Common myeloid progenitor, CD34-positive (primary cell): ENCODE measurements at places on chromosomes 13 and 19.

GRCh38 chr13:75399168-75399878 lies 82.6 kb downstream of the TBC1D4 start:
- no peak for DNase-seq

DNA sequence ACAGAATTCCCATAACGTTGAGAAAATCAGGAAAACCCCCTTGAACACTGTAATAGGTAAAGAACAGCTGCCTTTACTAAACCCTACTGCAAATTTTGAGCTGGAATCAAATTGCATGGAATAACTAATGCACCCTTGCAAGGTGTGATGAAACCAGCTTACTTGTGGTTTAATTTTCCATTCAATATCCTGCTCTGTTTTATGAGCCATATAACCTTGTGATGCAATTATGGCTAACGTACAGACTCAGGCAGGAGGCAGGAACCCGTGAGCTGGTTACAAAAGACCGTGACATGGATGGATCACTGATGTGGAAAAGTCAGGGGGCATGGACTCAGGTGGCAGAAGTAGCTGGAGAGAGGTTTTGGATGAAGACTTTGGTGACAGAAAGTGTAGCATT lies 438.6 kb downstream of the COG6 start:
- DNase-seq = no peak

- no peak for DNase-seq
Observed at GRCh38 chr13:55418095-55418494, 1722.6 kb upstream of the PRR20A start.

- no peak for DNase-seq
Observed at GRCh38 chr19:38654628-38655055, 7.2 kb downstream of the ACTN4 start.

DNA sequence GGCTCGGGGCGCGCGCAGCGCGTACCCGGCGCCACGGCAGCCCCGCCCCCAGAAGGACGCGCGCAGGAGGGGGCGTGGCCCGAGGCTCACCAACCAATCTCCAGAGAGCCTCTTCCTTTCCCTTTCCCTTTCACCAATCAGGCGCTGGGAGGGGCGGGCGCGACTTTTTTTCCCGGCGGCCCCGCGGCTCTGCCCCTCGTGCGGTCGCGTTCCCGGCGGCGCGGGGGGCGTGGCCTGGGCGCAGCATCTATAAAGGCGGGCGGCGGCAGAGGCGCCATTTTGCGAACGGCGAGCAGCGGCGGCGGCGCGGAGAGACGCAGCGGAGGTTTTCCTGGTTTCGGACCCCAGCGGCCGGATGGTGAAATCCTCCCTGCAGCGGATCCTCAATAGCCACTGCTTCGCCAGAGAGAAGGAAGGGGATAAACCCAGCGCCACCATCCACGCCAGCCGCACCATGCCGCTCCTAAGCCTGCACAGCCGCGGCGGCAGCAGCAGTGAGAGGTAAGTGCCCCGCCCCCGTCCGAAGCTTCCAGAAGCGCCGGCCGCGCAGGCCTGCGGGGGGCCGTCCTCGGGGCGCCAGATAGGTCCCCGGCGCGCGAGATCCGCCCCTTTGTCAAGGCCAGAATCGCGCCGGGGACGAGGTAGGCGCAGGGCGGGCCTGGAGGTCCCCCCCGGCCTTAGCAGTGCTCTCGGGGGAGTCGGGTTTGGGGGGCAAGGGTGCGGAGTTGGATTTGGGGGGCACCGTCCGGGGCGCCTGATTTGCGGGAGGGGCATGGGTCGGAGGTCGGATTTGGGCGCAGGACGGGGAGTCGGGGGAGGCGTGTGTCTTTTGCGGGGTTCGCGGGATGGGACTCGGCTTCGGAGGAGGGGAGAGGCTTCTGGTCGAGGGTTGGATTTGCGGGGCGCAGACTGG lies 12.5 kb downstream of the PEAK3 start:
- peak; percentile 97 for DNase-seq

- no peak for DNase-seq
Observed at GRCh38 chr19:38656171-38656981, 8.9 kb downstream of the ACTN4 start.

GRCh38 chr19:3610745-3611717 lies 4.4 kb upstream of the TBXA2R start:
- DNase-seq = no peak

DNA sequence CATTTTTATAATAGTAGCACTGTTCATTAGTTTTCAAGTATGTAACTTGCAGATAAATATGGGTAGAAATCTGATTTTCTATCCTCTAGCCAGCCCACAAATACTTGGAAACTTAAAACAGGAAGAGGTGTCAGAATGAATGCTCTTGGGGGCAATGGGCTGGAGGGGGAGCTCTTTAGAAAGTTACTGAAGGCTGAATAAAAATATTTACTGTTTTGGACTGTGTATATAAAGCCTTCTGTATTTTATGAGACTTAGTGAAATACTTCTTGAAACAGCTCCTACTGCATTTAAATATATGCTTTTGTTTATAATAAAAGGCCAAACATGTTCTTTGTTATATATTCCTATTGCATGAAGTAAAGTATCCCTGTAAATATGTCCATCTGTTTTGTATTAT lies 138.8 kb downstream of the RGCC start:
- no peak for DNase-seq

- no peak for DNase-seq
Observed at GRCh38 chr13:27774651-27775050, 17.6 kb upstream of the GSX1 start.

DNA sequence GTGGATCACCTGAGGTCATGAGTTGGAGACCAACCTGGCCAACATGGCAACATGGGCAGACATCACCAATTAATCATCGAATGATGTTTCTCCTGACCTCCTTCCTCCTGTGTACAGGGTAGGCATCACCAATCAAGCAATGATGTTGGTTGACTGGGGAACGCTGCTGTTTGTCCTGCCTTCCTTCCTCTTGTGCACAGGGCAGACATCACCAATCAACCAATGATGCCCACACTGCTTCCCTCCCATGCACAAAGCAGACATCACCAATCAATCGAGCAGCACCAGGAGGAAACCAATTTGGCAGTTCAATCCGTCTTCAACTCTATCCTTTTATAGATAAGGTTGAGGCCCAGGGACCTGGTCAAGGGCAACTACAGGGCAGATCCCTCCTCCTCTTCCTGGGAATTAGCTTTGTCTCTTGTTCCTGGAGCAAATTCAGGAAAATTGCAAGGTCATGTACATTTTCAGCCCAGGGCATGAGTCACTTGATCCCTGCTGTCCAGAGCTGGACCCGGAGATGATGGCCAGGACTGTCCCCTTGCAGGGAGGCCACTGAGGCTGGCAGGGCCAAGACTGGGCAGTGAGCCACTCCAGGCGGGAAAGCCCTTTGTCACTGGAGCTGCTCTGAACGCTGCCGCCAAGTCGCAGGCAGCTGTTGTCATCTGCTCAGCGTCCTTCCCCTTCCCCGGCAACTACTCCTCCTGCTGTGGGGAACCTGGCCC lies 5.3 kb upstream of the CSNK1G2 start:
- peak; percentile 75 for DNase-seq

DNA sequence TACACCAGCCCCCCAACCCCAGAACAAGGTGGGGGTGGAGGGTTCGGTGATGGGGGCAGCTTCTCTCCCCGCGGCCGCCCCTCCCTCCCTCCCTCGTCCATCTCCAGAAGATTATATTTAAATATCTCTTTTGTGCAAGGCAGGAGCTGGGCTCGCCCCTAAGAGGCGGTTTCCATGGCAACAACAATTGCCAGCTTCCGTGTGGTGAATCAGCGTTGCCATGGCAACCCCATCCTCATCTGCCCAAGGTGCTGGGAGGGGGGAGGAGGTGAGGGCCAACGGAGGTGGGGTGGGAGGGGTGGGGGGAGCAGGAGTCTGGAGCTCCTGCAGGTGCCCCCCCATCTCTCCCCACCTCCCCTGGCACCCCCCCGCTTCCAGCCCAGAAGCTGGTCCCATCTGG lies 46.4 kb downstream of the CELF5 start:
- DNase-seq = peak; percentile 70

DNA sequence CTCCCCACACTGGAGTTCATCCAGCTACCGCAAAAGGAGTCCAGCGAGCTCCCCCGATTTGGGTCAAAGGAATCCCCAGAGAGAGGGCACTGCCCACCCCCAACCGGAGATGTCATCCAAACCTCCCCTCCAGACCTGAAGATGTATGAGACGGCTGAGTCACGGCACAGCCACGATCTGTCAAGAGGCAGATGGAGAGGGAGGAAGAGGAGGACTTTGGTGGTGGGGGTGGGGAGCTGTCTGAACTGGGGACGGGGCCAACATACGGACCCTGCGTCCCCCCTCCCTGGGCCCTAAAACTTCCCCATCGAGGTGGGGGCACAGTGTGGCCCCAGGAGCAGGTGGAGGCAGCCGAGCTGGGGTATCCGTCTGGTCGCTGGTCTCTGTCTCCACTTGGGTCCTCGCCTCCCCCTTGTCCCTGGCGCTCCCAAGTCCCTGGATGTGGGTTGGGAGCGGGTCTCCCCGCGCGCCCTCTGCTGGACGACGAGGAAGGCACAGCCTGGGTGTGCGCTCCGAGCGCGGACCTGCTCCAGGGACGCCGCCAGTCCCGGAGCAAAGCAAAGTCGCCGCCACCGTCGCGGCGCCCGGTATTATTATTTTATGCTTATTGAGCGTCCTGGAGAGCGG lies 3.8 kb downstream of the PDE4A start:
- peak; percentile 93 for DNase-seq

DNA sequence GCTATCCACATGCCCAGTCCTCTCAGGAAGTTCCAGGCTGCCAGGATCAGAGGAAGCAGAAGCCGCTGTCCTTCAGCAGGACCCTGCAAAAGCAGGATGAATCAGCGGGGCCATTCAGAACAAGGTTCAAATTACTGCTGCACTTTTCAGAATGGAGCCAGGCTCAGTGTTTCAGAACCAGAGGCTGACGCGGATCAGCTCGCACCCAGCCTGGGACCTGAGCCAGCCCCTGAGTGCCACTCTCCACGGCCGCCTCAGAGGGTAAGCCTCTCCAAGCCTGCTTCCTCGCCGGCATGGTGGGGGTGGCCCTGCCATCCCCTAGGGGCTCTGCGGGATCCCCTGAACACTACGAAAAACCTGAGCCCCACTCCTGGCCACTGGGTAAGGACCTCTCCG lies 24.7 kb downstream of the RASA3 start:
- no peak for DNase-seq

DNA sequence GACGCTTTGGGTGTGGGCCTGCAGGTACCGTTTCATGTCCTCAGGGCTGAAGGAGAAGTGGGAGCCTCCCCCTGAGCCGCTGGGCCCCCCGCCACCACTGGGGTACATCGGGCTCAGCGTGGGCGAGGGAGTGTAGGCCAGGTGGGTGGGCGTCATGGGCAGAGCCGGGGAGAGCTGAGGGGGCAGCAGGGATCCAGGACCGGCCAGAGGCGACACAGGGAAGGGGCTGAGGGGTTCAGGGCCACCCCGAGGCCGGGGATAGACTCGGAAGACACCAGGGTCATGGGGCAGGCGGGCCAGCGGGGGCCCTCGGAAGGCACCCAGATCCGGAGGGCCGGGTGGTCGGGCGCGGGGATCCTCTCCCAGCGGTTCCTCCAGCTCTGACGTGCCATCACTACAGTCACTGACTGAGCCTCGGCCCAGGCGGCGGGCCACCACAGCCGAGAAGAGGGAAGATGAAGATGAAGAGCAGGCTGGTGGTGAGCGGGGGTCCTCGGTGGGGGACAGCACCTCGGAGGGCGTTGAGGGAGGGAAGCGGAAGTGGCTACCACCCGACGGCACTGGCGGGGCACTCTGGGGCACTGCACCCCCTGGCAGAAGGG lies 5.7 kb downstream of the ERF start:
- DNase-seq = no peak

- no peak for DNase-seq
Observed at GRCh38 chr13:59873309-59873708, 290.4 kb downstream of the DIAPH3 start.

DNA sequence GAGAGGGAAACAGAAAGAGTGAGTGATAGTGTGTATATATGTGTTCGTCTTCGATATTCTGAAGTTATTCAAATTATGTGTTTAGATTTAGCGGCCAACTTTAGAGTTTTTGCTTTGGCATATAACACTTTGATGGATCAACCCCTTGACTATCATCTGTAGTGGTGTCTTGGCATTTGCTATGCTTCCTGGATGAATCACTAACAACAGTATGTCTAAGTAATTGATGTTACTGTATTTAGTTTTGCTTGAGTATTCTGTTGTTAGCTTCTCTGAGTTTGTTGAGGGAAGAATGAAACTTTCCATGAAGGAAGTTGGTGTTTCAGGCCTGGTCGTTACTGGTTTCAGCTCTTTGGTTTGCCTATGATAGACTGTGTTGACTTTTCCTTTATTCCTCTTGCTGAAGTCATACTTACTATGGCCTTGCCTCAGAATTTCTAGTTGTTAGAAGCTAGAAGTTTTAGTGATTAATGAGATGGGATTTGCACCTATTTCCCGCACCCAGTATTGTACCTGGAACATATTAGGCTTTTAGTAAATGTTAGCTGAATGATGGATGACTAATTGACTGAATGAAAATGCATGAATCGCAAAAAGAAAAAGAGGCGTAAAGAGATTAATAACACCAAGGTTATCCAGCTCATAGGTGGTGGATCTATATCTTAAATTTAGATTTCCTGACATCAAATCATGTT lies 20.7 kb downstream of the NDFIP2 start:
- DNase-seq = no peak

GRCh38 chr13:81957121-81957520 lies 1616.2 kb upstream of the SPRY2 start:
- DNase-seq = no peak

GRCh38 chr19:6518145-6518911 lies 12.5 kb upstream of the TNFSF9 start:
- peak; percentile 37 for DNase-seq

- no peak for DNase-seq
Observed at GRCh38 chr13:31182987-31183386, 16.8 kb upstream of the B3GLCT start.

DNA sequence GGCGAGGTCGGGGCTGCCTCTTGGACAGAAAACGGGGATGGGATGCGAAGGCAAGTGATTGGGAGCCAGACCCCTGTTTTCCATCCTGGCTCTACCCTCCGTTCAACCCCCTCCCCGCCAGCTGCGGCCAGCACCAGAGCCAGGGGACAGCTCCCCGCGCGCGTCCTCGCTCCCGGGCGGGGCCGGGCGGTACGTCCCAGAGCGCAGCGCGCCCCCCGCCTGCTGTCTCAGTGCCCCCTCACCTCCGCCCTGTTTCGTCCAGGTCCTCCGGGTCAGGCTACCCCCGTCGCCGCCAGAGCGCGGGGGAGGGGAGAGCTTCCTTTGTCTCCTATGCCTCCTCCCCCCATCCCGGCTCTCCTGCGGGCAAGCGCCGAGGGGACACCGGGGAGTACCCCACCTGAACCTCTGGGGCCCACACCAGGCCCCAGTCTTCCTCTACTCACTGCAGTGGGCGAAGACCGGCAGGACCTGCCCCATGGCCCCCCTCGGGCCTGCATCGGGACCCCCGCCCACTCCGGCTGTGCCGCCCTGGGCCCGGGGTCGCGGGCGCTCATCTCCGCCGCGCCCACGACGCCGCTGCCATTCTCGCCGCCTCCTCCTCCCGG lies 396 bp downstream of the RTN2 start:
- DNase-seq = peak; percentile 62
